EH (cell line): ENCODE measurements at places on chromosomes 5 and 9.

- peak; percentile 21 for DNase-seq
Measured at GRCh38 chr9:136117291-136117915, 1.3 kb downstream of the TMEM250 start.

- peak; percentile 88 for DNase-seq
Measured at GRCh38 chr5:158976035-158976434, 123.7 kb downstream of the EBF1 start.

- no peak for DNase-seq
Measured at GRCh38 chr5:28415791-28416443, 1377.5 kb upstream of the CDH9 start.

DNA sequence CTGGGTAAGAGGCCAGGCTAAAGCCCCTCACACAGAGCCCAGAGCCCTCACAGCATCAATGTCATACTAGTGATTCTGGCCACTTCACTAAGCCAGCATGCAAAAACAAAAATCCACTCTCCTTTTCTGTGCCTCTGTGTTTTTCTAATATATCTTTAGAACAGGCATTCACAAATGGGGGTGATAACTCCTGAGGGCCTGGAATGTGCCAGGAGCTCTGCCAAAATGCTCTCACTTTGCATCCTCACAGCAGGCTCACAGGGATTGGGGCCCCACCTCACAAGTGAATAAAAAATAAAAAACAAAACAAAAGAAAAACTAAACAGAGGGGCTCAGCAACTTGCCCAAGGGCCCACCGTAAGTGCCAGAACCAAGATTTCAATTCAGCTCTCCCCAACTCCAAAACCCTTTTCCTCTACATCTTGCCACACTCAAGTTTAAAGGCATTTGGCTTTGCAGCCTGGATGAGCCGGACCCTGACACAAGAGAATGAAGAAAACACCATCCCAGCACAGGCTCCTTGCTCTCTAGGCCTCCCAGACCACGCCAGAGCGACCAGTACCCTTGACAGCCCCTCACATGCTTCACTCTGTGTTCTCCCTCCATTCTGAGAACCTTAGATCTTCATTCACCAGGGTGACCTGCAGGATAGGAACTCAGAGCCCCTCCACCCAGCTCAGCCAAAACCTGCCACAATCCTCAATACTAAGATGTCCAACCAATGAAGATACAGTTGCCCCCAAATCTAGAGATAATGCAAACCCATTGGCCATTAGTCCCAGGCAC, 51.3 kb downstream of the SAXO1 start:
- peak; percentile 47 for DNase-seq

DNA sequence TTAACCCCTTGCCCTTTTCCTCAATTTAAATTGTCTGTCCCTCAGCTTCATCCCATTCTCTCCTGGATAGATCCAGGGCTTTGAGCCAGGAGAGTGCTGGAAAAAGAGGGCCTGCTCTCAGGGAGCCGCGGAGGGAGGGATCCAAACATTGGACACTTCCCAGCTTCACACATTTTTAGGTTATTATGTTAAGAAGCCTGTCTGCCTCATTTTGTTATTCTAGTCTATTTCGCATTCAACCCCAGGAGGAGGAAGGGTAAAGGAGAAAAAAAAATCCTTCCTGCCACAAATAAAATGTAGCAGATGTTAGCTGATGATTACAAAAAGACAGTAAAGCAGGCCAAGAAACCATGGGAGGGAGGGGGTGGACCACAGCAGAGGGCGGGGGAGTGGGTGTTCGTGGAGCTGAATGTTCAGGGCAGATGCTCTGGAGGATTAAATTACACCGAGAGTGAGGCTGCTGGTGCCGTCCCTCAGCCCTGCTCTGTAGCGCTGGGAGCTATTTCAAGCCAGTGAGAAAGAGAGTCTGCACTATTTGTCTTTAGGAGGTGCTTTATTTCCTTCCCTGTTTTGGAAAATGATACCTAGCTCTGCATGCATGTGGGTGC, 60.6 kb upstream of the ZFR start:
- DNase-seq, result peak; percentile 98

DNA sequence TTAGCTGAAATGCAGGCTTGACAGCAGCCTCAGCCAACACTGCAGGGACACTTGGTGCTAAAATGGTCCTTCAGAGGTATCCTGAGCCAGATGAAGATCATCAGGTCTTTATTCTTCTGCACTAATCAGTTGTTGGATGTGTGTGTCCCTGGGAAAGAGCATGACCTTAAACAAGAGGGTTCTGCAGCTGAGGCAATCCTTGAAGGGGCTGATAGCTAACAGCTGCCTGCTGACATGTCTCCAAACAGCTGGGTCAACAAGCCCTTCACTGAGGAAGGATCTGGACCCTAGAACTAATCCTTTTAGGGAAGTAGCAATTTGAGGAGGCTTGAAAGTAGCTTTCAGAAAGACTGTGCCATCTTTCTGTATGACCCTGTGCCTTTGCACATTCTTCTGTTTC, 376.3 kb upstream of the ACTBL2 start:
- no peak for DNase-seq

DNA sequence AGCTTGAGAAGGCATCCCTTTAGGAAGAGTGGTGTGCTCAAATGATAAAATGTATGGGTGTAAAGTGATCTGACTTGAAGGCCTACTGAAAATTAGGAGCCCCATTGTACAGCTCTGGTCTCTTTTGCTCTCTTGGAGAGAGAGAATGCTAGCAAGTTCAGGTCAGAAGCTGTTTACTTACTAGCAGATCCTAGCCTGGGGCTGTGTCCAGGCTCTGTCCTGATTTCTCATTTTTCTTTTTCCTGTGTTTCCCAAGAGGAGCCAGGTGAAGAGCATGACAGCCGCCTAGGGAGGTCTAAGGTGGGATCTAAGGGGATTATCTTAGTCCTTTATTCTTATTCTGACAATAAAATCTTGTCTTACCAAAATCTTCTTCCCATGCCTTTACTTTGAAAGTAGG, 272.8 kb downstream of the NNT start:
- no peak for DNase-seq

GRCh38 chr5:73122875-73123810, 2.8 kb downstream of the TMEM171 start:
- peak; percentile 65 for DNase-seq

DNA sequence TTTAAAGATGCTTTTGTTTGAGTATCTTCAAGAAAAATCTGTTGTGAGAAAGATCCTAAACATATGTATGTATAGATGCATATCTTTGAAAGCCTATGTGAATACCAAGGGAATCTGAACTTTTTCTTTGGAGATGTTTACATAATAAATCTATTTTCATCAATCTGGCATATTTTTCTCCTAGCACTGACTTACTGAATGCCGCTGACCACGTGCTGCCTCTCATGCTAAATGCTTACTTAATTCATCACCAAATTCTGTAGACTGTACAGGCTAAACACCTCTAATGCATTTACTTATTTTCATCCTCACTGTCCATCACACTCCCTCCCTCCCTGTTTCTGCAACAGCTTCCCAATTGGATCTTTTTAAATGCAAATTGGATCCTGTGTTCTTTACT, 566.2 kb upstream of the WWC1 start:
- DNase-seq, result peak; percentile 40

GRCh38 chr5:86546582-86546981, 71.2 kb upstream of the COX7C start:
- DNase-seq, result no peak

GRCh38 chr5:61303346-61303745, 28.7 kb upstream of the ZSWIM6 start:
- no peak for DNase-seq

DNA sequence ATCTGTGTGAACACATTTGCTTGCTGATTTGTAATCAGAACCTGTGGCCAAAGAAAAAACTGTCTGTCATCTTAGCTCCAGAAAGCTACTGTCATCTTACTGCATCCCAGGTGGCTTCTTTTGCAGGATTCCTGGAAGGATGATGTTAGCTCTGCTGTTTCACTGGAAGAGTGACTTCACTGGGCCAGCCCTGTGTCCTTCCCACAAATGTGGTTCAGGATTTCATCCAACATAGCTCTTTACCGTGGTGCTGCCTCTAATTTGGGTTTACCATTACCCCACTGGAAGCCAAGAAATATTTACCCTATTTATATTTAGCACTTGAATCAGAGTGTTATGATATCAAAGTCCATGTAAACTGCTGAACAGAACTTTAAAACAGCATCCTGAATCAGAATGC, 501.0 kb downstream of the GADD45G start:
- no peak for DNase-seq

GRCh38 chr9:20670395-20670794, 13.7 kb upstream of the FOCAD start:
- no peak for DNase-seq
